ENCODE measurements at places on chromosomes 7 and 10.

GRCh38 chr10:81728692-81729091 is 146.3 kb upstream of the NRG3 start:
- no peak for DNase-seq

GRCh38 chr7:26534649-26535482 is 243.2 kb downstream of the SNX10 start:
- no peak for DNase-seq

GRCh38 chr7:415646-416525 is 103.8 kb downstream of the PDGFA start:
- no peak for DNase-seq

DNA sequence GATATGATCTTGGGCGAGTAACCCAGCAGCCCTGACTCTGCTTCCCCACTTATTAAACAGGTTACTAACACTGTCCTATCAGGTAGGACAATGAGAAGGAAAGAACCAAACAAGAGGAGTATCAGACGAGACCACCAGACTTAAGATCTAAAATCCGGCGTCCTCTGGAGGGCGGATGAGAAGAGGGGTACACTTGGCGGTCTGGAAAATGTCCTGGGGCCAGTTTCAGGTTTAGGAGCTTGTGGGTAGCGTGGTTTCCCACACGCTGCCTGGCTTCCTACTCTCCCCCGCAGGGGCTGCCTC is 635 bp downstream of the ZNF32 start:
- DNase-seq = no peak

DNA sequence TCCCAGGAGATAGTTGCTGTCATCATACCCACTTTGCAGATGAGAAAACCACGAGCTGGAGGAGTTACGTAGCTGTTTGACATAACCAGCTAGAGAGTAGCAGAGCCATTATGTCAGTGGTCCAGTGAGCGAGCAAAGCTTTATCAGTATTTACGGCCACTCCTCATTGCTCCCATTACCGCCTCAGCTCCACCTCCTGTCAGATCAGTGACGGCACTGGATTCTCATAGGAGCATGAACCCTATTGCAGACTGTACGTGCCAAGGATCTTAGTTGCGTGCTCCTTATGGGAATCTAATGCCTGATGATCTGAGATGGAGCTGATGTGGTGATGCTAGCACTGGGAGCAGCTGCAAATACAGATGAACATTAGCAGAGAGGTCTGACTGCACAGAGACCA is 9.2 kb upstream of the SFMBT2 start:
- no peak for DNase-seq

- no peak for DNase-seq
Measured at GRCh38 chr10:127302343-127302742, 106.0 kb upstream of the INSYN2A start.

DNA sequence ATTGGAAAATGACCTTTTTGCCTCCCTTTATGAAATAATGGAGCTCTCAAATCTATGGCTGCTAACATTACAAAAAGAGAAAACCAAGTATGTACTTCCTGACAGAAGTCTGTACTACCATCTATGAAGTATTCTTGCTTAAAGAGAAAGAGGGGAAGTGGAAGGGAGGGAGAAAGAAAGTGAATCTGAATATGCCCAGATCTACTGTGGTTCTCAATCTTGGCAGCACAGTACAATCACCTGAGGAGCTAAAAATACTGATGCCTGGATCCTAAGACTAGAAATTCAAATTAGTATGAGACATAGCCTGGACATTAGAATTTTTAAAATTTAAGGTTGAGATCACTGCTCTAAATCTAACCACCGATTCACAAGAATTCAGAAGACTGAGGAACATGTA is 85.2 kb downstream of the IGF2BP3 start:
- DNase-seq = no peak

GRCh38 chr7:123151443-123151842 is 48.3 kb downstream of the SLC13A1 start:
- DNase-seq = no peak

All from stimulated activated CD4-positive, alpha-beta T cell treated with anti-CD3 and anti-CD28 coated beads, Interleukin-15, amount 100 ng/mL, for 1 hour (primary cell).